ENCODE measurements at places on chromosomes 11 and 22.
A peak's percentile ranks its signal among the peaks of the same experiment; 100 is the strongest.

- no peak for DNase-seq
Measured at GRCh38 chr11:6241316-6241715, 2.4 kb downstream of the CNGA4 start.

DNA sequence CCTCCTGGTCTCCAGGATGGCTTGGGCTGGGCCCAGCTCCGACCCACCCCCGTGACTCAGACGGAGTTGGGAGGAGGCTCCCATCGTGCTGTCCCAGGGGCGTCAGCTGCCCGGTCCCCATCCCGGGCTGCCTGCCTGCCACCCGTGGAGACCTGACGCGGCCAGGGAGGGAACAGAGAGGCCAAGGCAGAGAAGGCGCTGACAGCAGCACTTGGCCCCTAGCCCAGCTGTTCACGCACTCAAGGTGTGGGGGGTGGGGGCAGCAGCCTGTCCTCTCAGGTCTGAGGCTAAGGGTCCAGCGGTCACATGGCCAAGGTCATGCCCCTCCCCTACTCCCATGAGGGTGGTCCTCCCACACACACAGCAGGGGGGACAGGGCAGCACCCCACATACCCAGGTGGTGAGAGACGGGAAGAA lies 48.6 kb downstream of the ELFN2 start:
- no peak for DNase-seq

GRCh38 chr11:62961017-62961570 lies 23.7 kb downstream of the SLC22A6 start:
- DNase-seq, result no peak

GRCh38 chr22:22692707-22693530 lies 48.5 kb downstream of the GGTLC2 start:
- peak; percentile 49 for DNase-seq

GRCh38 chr11:44424841-44425240 lies 114.9 kb upstream of the ALX4 start:
- no peak for DNase-seq

DNA sequence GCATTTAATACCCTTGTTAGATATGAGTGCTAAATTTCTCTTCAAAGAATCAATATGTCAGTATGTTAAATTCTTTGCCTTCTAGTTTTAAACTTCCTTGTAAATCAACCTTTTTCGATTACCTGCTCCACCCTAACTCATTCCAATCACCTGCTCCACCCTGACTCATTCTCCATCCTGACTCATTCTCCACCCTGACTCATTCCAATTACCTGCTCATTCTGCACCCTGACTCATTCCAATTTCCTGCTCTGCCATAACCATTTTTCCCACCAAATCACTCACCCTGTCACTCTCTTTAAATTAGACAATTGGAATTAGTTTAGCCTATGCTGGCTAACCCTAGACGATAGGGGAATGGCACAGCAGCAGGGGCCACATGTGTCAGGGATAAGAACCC lies 519.5 kb upstream of the LRRC4C start:
- DNase-seq, result peak; percentile 1

GRCh38 chr11:12085371-12086251 lies 24.8 kb upstream of the MICAL2 start:
- no peak for DNase-seq

DNA sequence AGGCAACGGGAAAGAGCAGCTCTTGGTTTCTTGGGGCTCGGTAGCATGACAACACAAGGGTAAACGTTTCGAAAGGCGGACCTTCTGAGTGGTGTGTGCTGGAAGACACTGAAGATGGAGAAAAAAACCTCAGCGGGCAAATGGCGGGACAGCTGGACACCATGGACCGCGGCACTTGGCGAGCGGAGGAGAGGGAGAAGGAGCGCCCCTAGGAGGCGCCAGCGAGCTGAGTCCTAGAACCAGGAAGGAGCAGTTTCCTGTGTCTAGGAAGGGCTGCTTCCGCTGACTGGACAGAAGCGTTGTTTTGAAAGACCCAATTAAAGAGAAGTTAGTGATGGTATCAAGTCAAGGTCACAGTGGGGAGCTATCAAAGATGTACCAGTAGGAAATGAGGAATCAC lies 44.0 kb upstream of the OPCML start:
- no peak for DNase-seq

DNA sequence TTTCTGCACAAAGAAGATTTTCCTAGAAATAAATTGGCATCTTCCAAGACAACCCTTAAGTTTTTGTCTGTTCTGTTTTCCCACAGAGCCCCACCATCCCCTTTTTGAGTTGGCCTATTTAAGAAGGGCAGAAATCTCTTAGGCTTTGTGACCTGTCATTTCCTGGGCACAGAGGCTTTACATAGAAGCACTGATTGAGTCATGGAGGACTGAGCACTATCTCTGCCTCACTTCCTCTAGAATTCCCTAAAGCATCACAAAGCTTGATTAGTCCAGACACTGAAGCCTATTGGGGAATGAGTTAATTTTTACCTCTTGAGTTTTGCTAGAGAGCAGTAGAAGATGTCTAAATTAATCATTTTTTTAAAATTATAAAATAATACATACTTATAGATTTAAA lies 25.4 kb downstream of the TRIM44 start:
- DNase-seq, result no peak

DNA sequence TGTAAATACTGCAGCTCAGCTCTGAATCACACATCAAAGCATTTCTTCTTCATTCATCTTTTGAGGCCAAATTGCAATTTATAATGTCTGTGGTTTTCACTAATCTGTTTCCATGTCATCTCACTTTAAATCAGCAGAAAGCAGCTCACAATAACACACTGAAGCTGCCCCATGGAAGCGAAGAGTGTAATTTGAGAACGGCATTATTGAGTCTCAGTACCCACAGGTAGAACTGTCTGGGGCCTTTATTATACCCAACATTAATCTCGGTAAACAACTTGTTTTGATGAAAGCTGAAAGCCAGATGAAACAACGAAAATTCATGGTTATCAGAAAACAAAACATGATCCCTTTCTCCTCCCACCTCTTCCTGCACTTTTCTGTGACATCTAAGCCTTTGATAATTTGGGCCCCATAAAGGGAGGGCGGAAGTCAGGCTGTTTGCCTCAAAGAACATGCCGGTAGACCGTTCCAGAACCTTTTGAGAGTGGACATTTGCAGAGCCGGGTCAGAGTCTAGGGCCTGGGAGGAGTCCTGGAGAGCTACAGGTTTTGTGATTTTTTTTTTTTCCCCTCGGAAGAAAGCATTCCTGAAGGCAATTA lies 68.2 kb upstream of the SESN3 start:
- DNase-seq, result no peak

DNA sequence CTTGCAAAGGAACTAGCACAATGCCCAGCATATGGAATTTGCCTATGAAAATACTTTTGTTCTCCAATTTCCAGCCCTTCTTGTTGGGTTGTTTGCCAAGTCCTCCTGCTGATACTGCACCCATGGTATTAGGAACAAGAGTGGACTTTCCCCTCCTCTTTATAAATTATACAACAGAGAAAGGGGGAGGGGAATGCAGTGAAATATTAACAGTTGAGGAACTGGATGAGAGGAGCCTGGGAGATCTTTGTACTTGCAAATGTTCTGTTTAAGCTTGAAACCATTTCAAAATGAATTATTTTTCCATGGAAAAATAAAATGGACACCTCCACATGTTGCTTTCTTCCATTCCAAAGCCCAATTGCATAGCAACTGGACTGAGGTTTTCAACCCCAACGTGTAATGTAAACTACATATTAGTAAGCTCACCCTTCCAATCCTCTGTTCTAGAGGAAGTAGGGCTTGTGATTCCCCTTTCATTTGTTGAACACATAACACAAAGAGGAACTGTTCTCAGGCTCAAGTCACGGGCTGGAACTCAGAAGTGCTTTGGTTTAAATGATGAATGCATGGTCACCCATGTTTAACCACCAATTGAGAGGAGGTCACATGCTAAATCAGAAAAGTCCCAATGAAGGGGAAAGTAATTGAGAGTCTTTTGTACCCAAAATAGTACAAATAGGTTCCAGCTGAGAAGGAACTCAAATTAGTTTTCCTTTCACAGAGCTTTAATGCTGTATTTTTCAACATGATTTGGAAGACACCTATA lies 66.2 kb upstream of the ZC3H12C start:
- DNase-seq, result no peak

DNA sequence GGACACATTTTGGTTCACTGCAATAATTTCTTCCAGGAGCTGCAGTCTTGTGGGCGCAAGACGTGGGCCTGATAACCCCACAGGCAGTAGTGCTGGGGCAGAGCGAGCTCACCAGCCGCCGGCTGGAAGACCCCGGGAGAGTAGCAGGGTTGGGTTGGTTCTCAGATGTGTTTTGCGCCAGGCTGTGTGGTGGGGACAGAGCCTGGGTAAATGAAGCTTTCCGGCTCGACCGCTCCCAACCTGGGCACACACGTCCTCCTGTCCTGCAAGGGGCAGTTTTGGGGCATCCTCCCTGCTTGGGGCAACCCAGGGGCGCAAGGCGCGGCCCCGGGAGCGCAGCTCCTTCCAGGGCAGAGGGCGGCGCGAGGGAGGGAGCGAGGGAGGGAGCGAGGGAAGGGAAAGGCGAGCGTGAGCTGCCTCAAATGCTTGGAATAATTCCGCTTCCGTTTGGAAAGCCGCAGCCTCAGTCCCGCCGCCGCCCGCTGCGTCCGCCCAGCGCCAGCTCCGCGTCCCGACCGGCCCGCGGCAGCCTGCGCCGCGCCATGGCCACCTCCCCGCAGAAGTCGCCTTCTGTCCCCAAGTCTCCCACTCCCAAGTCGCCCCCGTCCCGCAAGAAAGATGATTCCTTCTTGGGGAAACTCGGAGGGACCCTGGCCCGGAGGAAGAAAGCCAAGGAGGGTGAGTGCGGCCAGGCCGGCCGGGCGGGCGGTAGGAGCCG lies at the start of gene PARVA:
TSS of gene PARVA (plus strand) at position 466 of the 718 bp plus-strand sequence. CDS start at position 543, 77 bp downstream.
- DNase-seq, result no peak

GRCh38 chr11:123100379-123101085 lies 38.6 kb upstream of the HSPA8 start:
- DNase-seq, result no peak

DNA sequence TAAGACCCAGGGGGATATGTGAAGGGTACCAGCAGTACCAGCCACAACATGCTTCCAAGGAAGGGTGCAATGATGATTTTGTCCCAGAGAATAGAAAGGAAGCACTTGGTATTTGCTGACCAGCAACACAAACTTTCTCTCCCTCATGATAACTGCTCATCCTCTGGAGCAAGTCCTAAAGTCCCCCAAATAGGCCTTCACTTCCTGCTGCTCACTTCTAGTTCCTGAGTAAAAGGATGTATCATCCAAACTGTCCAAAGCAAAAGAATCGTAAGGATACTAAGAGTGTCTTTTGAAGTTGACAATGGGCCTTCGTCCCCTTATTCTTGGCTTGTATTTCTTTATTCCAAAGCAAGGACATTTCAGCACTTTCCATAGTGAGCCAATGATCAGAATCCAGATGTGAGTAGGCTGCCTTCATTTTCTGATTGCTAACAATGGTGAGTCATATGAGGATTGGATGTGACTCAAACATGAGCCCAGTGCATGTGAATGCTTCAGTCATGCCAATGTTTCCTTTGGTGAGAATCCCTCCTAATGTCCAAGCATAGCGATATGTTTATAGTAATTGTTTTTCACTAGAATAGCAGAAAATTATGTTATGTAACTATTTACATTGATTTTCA lies 243.4 kb upstream of the POU2AF2 start:
- peak; percentile 1 for DNase-seq

GRCh38 chr11:45100339-45100738 lies 46.1 kb upstream of the PRDM11 start:
- no peak for DNase-seq

DNA sequence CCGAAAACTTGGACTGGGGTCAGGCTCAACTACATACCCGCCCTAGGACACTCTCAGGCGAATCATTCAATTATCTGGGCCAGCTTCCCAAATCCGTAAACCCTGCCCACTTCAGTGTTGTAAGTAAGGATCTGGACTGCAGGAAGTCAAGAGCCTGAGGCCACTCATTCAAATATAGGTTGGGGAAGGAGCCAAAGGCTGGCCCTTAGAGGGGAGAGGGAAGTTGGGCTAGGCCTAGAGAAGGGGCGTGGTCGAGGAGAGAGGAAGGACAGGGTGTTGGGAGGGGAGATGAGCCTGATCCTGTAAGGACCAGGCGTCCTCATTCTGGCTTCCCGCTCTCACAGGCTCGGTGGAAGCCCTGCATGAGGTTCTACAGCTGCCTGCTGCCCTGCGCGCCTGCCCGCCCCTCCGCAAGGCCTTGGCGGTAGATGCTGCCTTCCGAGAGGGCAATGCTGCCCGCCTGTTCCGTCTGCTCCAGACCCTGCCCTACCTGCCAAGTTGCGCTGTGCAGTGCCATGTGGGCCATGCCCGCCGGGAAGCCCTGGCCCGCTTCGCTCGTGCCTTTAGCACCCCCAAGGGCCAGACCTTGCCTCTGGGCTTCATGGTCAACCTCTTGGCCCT lies 3.0 kb downstream of the SAC3D1 start:
- no peak for DNase-seq

GRCh38 chr11:16997624-16998023 lies 16.6 kb downstream of the PLEKHA7 start:
- DNase-seq, result no peak

- DNase-seq, result peak; percentile 45
Measured at GRCh38 chr22:41469218-41469851, 418 bp downstream of the ACO2 start.

- no peak for DNase-seq
Measured at GRCh38 chr22:19961868-19962245, 20.2 kb upstream of the TXNRD2 start.

DNA sequence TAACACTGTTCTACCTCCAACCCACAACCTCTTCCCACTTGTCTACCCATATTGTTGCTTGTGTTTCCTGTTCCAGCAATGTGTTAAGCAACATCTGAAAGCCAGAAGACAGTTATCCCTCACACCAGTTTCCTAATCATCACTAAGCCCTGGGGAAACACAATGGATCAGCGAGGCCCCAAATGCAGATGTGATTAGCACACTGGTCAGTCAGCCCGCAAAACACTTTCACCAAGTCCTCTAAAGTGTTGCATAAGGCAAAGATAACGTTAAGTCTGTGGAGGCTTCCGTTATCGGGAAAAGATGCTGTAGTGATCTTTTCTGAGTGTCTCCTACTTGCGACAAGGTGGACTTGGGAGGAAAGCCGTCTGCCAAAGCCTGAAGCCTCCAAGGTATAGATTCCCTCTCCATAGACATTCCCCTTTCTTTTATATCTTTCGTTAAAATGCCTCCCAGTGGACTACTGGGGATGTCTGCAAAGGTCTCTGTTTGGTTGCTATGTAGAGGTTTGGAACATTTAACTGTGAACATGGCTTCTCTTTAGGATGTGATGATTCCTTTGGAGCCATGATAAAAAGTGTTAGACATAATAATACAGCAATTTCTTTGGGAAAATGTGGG lies at the start of gene MS4A3:
TSS of gene MS4A3 (plus strand) at position 317 of the 621 bp plus-strand sequence. CDS start 4,496 bp downstream, outside the sequence.
- DNase-seq, result no peak

DNA sequence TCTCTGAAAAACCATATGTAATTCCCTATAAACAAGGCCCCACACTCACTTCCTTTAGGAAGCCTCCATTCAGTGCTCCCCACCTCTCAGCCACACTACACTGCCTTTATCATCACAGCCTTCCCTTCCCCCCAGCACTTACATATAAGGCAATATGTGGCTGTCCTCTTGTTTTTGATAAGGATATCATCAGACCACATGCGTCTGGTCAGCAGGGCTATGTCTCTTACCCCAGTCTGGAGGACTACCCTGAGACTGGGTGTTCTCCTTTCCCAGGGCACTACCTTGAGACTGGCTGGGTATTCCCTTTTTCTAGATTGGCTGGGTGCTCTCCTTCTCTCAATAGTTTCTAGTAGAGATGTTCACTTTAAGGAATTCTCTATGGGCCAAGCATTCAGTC lies 7.8 kb downstream of the KCNE3 start:
- no peak for DNase-seq
